RPMI8226 (cell line): ENCODE measurements at places on chromosomes 1 and 21.
A peak's percentile ranks its signal among the peaks of the same experiment; 100 is the strongest.

- peak; percentile 65 for DNase-seq
These were observed 22.8 kb upstream of the ZBTB21 start for GRCh38 chr21:42032968-42033367.

GRCh38 chr1:101004670-101005069, 20.9 kb downstream of the DPH5 start:
- DNase-seq, result no peak

DNA sequence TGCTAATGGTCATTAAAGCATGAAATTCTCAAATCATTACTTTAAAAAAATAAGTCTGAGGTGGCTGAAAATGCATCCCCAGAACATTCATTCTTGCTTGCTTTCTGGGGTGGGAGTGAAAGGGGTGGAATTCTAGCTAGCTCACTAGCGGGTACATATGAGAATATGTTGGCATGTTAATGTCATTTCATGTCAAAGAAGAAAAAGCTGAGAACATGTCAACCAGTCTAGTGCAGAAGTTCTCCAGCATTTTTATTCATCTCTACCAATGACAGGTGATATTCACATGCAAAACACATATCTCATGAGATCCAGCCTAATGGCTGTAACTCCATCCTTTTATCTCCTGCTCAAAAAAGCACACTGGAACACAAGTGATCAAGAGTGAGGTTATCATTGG, 49.1 kb downstream of the ZNHIT6 start:
- DNase-seq, result no peak

GRCh38 chr1:51156752-51157151, 54.7 kb downstream of the C1orf185 start:
- DNase-seq, result no peak

DNA sequence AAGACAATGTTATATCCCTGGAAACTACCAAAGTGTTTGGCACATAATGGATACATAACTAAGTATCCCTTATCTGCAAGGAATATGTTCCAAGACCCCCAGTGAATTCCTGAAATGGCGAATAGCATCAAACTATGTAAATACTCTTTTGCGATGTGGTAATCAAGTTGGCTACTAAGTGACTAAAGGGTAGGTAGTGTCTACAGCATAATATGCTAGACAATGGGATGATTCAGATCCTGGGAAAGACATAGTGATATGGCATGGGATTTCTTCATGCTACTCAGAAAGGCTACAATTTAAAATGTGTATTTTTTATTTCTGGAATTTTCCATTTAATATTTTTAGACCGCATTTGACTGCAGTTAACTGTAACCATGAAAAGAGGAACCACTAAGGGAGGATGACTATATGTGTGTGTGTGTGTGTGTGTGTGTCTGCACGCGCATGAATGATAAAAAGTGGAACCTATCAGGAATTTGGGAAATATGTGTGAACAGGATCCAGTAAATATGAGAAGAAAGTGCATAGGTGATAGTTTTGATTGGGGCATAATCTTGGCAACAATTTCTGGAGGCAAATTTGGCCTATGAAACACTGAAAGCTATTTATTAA, 1899.9 kb downstream of the NCAM2 start:
- DNase-seq, result no peak

- no peak for DNase-seq
These were observed 10.4 kb upstream of the RHBG start for GRCh38 chr1:156358641-156359040.
